NCI-H187 (cell line): ENCODE measurements at places on chromosomes 4 and X.

GRCh38 chr4:155383541-155383940, 6.8 kb upstream of the MAP9 start:
- DNase-seq: no peak

DNA sequence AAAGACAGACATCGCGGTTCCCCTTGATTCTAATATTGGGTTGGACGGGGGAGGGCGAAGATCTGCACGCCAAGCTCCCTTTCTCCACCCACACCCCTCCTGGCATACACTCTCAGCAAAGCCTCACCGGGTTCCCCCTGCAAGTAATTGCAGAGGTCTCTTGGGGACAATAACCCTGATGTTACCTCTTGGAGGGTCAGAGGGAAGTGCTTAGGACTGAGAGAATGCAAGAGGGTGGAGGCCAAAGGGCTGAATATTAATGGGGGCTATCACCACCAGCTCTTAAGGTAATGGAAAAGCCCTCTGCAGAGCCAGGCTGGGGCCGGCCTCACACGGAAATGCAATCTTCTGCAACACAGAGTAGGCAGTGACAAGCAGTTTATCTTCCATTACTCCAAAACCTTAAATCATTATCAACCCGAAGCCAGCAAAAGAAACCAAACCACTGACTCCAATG, 344.1 kb upstream of the GATB start:
- no peak for DNase-seq

DNA sequence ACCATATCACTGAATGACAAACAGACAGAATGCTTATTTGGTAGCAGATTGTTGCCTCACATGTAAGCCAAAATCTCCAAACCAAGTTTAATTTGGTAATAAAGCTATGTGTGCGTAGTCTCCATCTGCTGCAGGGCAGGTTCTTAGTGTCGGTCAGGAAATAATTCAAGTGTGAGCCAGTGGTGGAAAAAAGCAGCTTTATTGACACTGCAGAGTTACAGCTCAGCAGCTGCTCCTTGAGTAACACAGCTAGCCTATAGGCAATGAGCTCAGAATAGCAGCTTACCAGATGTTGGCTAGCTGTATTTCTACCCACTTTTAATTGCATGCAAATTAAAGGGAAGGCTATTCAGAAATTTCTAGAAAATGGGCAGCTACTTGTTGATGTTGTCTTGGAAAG, 757.8 kb upstream of the HS3ST1 start:
- DNase-seq: no peak

DNA sequence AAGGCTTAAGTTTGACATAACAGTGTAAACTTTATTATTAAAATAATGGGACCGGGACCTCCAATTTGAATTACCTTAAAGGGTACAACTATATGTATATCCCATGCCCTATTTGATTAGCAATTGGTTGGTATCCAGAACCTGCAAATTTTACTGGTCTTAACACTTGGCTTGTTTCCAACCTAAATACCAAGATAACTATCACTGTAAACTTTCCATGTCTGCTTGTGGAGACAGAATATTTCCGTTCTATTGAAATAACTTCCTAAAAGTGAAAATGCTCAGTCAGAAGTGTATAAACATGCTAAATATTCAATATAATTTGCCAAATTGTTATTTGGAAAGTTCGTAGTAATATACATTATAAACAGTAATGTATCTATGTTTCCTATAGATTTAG, 154.0 kb downstream of the TMEM47 start:
- no peak for DNase-seq

- no peak for DNase-seq
These were observed 170.3 kb downstream of the MOSPD2 start for GRCh38 chrX:15043538-15043937.

GRCh38 chrX:70505451-70505841, 60.8 kb downstream of the DLG3 start:
- no peak for DNase-seq

- DNase-seq: no peak
These were observed 20.8 kb downstream of the ATP5ME start for GRCh38 chr4:653080-653821.

- DNase-seq: no peak
These were observed 184.0 kb upstream of the PGRMC2 start for GRCh38 chr4:128471576-128471975.

GRCh38 chr4:110042545-110043517, 130.1 kb downstream of the EGF start:
- no peak for DNase-seq

DNA sequence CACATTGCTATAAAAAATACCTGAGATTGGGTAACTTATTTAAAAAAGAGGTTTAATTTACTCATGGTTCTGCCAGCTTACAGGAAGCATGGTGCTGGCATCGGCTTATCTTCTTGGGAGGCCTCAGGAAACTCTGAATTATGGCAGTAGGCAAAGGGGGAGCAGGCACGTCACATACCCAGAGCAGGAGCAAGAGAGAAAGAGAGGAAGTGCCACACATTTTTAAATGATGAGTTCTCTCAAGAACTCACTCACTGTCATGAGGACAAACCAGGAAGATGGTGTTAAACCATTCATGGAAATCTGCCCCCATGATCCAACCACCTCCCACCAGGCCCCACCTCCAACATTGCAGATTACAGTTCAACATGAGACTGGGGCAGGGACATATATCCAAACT, 10.0 kb upstream of the AFF1 start:
- no peak for DNase-seq

- no peak for DNase-seq
These were observed 734.6 kb downstream of the GLUD2 start for GRCh38 chrX:121781991-121782390.

DNA sequence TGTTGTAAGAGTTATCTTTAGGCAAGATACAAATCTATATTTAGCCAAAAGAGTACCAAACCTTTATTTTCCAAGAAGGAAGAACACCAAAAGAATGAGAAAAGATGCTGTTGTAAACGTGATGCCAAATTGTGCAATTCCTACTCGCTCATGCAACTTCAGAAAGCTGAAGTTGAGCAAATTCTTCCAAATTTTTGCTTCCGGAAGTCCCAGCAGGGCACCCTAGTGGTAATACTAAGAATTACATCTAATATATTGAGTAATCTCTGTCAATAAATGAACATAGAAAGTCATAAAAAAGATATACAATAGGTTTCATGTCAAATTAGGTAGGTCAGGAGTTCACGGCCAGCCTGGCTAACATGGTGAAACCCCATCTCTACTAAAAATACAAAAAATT, 36.0 kb upstream of the SMARCAD1 start:
- no peak for DNase-seq

DNA sequence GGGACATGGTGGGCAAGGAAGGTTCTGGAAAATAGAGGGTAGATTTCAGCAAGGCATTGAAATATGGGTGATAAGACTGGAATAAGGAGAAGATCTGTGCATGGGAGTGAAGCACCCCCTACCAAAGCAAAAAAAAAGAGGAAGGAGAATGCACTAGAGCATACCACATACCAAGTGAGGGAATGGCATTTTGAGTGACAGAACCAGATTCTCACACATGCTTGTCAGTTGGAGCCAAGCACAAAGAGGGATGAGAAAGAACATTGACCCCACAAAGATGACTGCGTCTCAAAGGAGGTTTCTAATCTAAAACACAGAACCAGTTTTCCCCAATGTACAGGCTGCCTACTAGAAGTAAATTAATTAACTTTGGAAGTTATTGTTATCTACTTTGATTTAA, 140.3 kb upstream of the SMAD1 start:
- no peak for DNase-seq

DNA sequence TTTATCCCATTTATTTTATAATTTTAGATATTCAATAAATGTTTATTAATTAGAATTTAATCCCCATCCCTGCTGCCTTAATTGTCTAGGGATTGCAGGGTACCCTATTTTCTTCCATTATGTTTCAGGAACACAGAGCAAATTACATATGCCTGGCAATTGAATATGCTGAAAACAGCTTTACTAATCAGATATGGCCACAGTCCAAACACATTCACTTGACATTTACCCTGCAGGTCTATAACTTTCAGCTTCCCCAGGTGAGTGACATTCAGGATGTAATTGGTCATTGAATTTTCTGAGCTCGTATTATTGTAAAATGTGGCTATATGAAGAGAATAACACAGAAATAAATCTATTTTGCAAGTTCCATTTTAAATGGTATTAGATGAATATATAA, 218.7 kb upstream of the NDST4 start:
- DNase-seq: no peak

DNA sequence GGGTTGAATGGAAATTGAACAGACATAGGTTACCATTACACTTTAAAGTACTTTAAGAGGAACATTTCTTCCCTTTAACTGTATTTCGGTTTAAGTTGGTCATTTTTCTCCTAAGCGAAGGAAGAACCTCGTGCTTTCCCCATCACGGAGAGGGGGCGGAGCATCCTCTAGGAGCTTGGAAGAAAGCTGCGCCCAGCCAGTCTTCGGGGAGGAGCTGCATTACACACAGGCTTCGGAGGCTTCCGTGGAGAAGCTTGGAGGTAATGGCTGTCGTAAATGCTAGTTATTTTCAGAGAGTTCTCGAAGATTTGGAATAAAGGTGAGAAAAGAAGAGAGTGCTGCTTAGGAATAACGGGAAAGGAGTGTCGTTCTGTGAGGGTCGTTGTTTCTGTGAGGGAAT, at the start of gene PWWP3B:
TSS of gene PWWP3B (plus strand) at position 199 of the 400 bp plus-strand sequence. CDS start 37,128 bp downstream, outside the sequence.
- no peak for DNase-seq

DNA sequence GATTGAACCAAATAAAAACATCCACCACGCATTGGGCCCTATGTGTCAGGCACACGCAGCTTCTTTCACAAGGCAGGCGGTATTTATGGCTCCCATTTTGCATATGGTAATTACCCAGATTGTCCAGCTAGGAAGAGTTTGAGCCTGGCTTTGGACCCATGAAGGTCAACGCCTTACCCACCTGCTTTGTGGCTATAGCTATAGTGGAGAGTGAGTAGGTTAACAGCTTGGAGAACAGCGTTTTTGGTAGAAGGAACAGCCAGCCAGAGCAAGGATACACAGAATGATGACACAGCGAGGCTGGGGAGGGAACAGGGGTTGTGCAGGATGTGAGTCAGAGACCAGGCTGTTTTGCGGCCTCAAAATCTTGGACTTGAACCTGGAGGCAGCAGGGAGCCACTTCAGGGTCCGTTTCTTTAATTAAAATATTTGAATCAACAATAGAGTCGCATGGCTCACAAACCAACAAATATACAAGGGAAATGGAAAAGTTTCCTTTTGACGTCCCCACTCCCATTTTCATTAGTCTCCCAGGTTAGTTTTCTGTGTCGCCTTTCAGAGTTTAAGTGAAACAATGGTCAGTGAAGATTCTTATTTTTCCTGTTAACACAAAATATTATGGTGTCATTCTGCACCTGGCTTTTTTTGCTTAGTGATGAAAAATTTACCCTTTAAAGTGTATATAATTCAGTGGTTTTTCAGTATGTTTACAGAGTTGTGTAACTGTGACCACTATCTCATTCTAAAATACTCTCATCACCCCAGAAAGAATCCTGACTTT, 118.2 kb upstream of the STX18 start:
- no peak for DNase-seq

- DNase-seq: no peak
These were observed 23.7 kb upstream of the UNC5C start for GRCh38 chr4:95572304-95572991.

GRCh38 chr4:151652841-151653547, 107.8 kb downstream of the GATB start:
- DNase-seq: no peak

GRCh38 chr4:77072195-77072753, 3.5 kb downstream of the CCNI start:
- DNase-seq: no peak

DNA sequence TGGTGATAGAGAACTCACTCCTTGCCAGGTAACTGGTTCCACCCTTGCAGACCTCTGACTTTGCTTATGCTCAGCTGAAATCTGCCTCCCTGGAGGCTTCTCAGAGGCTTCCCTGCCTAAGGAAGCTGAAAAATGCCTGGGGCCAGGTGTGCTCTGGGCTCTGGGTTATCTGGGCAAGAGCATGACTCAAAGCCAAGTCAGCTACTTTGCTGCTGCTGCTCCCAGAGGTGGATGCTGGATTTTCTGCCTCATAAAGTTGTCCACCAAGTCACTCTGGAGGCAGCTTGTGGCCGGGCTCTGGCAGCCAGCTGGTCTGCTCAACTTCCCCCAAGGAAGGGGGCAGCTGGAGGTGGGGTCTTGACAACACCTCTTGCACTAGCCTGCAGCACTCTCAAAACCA, 132.7 kb downstream of the PJA1 start:
- DNase-seq: no peak

GRCh38 chr4:35559559-35560365, 684.6 kb downstream of the ARAP2 start:
- DNase-seq: peak; percentile 1

- no peak for DNase-seq
These were observed 11.1 kb downstream of the ACOT9 start for GRCh38 chrX:23731951-23732350.

GRCh38 chr4:37609626-37610025, 76.5 kb downstream of the RELL1 start:
- no peak for DNase-seq

DNA sequence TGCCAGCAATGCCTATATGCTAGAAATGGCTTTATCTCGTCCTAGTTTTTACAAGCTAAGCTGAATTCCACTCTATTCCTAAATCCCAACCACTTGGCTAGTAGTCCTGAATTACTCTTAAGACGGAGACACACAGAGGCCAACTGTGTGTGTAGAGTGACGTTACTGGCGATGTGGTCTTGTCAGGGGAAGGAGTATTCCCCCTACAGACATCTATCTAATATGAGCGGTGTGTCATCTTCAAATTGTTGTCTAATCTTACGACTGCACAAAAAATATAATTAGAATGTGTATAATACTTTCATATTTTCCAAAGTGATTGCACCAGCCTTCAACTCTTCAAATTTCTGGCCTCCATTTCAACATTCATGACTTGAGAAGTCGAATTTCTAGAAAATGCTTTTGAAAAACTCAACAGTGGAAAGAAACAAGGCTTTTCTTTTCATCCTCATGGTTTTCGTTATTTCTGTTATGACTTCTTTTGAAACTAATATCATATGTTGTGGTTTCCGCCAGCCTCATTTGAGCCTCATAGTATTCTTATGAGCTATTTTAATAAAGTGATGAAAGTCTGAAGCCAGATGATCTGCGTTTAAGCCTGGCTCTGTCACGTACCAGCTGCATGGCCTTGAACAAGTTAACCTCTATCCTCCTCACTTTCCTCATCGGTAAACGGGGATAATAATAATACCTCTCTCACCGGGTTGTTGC, 132.3 kb downstream of the SOWAHB start:
- no peak for DNase-seq

- no peak for DNase-seq
These were observed 73.1 kb downstream of the MAML3 start for GRCh38 chr4:140080883-140081282.

DNA sequence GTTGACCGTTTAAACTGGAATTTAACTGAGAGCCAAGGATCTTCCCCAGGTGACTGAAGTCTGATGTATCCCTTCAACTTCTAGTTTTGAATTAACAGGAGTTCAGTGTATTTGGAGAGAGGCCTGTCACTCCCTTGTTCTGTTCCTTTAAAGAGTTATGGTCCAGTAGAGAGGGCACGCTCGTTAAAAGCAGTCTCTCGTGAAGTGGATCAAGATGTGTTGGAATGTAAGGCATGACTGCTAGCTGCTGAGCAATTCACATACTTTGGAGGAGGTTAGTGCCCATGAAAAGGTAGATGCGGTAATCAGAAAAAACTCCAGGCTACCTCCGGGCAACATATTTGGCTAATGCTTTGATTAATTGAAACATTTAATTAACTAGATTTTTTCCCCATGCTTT, 65.7 kb downstream of the SHROOM2 start:
- no peak for DNase-seq
